ENCODE measurements at places on chromosomes 12 and 14.

DNA sequence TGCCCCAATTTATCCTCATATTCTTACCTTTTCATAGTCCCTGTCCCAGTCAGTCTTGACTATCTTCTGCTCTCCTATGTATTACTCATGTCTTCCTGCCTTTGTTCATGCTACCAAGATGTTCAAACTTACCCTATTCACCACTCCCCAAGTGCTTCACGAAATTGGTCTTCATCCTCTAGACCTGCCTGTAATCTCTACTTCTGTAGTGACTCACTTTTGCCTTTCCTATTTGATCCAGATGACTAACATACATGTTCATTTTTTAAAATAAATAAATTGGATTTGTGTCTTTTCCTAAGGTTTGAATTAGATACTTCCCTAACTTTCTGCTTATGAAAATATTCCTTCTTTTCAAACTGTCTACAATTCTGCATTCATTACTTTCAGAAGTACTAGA, 107.7 kb upstream of the PPM1H start:
- DNase-seq = no peak

DNA sequence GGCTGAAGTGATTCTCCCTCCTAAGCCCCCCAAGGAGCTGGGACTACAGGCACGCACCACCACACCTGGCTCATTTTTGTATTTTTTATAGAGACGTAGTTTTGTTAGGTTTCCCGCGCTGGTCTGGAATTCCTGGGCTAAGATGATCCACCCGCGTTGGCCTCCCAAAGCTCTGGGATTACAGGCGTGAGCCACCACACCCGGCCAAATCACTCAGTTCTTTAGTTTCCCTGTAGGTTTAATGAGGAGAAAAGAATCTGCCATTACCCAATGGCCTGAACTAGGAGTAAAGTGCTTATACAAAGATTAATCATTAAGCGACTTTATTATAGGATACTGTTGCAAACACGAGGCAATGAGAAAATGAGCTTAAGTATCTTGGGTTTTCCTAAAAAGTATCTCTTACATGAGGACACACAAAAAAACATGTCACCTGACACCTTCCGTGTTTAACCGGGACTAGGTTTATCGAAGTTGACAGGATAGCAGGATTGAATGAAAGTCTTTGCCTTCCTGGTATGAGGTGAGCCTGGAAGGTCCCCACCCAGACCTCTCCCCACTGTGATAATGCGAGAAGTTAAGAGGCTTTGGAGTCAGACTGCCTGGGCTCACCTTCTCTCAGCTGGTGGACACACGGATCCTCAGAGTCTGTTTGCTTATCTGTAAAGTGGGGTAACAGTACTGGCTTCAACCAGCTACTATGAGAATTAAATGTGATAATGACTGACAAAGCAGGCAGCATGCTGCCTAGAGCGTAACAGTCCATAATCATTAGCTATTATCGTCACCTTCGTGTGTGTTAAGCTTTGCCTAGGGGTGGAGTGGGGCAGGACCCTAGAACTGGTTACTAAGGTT, 133.5 kb upstream of the KRAS start:
- DNase-seq = peak; percentile 41

DNA sequence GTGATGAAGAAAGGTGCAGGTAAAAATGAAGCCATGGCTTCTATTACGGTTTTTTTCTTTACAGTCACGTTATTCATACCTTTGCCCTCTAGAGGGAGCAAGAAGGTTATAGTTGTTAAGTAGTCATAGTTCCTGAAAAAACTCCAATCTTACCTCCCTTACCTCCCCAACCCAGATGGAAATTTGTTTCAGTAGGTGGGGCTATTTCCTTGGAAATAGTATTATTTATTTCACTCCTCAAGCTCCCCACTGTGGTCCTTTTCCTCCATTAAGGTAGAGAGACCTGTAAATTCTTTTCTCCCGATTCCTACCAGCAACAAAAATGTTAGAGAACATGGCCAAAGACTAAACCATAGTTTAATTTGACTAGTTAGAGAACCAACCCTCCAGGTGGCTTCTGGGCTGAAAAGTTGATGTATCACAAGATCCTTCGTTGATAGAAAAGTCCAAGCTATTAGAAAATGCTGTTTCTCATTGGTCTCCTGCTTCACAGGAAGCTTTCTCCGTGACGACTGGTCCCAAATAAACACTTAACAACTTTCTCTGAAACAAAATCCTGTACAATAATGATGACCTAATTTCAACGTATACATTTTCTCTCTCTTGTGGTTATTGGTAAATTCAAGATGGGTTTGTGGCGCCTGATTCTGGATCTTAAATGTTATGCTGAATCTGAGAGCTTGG, 43.5 kb downstream of the TMX1 start:
- no peak for DNase-seq

DNA sequence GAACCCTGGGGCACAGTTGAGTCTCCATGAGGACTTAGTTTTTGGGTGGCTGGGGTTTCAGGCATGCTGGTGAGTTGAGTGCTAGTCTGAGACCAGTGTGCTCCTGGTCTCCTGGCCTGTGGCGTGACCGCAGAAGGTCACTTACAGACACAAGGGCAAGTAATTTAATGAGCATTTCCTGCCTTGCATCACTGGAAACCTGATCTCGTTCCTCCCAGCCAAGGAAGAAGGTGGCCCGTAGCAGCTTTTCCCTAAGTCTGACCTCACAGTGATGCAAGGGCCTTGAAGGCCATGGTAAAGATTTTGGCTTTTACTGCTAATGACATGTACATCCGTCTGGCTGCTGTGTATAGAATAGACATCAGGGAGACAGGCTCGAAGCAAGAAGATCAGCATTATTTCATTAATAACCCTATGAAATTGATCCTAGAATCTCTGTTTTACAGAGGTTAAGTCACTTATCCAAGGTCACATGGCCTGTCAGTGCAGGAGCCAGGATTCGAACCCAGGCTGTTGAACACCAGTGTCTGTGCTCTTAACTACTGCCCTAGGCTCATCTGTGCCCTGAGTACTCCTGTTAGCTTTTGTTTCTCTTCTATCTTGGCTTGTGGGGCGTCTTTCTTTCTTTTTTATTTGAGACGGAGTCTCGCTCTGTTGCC, 4.6 kb downstream of the TMEM120B start:
- DNase-seq = no peak

GRCh38 chr12:7304456-7304855, 584 bp downstream of the ACSM4 start:
- no peak for DNase-seq

DNA sequence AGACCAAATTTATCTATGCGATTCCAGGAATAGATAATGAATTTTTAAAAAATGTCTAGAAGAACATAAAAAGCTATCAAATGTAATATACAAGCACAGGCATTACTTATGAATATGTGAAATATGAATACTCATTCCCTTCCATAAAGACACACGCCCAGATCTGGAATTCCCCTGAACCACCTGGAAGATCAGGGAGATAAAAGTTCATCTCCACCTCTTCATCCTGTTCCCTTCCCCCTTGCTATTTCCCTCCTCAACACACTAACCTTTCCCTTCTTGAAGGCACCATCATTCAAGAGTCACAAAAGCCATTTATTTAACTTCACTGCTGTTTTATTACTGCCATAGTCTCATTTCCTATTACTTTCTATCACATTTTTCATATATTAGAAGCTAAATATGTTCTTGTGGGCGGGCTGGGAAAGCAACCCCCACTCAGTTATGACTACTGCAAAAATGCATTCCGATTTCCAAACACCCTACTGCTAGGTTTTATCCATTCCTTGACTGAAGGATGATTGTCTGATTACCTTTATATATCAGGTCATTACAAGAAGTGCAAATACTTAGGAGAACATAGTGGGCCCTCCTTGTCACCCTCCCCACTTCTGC, 16.1 kb downstream of the FGD6 start:
- DNase-seq = no peak

DNA sequence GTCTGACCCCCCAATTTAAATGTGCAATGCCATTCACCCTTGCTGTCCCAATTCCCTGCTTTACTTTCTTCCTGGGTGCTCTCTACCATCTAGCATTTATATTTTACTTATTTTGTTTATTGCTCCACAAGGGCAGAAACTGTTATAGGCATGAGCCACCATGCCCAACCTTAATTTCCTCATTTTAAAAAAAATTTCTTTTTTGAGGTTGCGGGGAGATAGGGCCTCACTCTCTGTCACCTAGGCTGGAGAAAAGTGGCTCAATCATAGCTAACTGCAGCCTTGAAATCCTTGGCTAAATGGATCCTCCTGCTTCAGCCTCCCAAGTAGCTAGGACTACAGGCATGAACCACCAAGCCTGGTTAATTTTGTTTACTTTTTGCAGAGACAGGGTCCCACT, 13.0 kb downstream of the HPD start:
- no peak for DNase-seq

DNA sequence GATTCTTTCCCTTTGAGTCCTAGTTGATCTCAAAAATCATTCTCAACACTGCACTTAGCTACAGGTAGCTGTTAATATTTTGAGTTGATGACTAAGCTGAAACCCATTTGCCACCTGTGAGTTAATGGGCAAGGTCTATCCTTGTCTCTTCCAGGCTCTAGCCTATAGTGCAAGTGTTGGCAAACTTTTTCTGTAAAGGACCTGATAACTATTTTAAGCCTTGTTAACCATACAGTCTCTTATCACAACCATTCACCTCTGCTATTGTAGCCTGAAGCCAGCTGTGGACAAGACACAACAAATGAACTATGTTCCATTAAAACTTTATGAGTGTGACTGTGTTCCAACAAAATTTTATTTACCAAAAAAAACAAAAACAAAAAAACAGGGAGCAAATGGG, 19.4 kb downstream of the RAP1B start:
- DNase-seq = no peak

GRCh38 chr14:73712540-73713180, 1.5 kb downstream of the PNMA1 start:
- peak; percentile 40 for DNase-seq

DNA sequence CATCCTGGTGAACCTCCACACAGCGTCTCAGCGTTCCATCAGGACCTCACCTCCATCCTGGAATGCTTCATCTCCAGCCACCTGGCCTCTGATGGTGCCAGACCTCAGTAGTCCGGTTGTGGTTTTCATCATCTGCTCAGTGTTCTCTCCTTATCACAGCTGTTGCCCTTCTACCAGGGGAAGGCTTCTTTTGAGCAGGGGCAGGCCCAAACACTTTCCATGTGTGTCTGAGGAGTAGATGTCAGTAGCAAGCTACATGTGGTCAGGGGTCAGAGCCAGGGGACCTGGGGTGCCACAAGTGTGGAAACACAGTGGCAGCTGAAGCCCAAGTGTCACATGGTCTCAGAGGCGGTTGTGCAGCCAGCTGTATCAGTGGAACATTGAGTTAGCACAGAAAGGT, 30.2 kb upstream of the FGD4 start:
- no peak for DNase-seq

DNA sequence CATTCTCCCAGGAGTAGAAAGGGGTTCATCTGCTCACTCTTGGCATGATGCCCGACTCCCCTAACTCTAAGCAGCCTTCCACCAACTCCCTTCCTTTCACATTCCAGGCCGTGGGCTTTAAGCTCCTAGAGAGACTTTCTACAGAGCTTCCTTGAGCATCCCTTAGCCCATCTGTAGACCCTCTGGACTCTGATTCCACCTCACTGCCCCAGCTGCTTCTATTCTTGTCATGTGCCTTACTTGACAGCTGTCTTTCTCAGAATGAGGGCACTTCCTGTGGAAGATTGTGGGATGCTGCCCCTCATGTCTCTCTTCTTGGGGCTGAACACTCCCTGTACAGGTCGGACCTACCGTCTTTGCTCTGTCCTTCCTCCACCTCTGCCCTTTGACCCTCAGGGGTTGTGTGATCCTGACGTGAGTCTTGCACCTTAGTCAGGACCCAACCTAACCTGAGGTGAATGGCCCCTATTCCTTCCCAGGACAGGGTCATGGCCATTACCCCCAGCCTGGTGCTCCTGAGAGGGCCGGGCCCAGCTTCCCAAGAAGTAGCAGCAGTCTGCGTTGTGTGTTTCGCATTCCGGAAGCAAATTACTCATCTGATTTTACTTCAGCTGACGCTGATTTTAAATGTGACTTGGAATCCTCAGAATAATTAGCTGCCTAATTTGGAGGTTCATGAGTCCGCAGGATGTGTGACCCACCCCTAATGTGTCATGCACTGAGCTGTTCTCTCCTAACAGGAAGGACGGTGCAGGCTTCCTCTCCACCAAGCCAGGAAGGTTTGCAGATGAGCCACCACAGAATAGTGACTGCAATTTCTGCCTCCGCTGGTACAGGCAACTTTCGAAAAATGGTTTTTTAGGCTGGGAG, 2.7 kb upstream of the GALNT6 start:
- peak; percentile 79 for DNase-seq

- DNase-seq = no peak
These were observed 349.7 kb upstream of the FAR2 start for GRCh38 chr12:28799348-28799747.

- peak; percentile 21 for DNase-seq
These were observed at the start of gene WSCD2 for GRCh38 chr12:108129017-108129812. Gene WSCD2 (plus strand): TSS chr12:108129288. CDS start chr12:108195833, 66,545 bp downstream.

DNA sequence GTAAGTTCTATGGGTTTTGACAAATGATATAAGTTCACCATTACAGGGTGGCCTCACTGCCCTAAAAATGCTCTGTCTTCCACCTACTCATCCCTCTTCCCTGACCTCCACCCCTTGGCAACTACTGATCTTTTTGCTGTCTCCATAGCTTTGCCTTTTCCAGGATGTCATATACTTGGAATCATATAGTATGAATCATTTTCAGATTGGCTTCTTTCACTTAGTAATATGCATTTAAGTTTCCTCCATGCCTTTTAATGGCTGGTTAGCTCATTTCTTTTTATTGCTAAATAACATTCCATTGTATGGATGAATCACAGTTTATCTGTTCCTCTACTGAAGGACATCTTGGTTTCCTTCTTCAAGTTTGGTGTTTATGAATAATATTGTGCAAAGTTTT, 14.0 kb upstream of the PEX5 start:
- no peak for DNase-seq

- no peak for DNase-seq
These were observed 1.7 kb downstream of the M6PR start for GRCh38 chr12:8947737-8948136.

DNA sequence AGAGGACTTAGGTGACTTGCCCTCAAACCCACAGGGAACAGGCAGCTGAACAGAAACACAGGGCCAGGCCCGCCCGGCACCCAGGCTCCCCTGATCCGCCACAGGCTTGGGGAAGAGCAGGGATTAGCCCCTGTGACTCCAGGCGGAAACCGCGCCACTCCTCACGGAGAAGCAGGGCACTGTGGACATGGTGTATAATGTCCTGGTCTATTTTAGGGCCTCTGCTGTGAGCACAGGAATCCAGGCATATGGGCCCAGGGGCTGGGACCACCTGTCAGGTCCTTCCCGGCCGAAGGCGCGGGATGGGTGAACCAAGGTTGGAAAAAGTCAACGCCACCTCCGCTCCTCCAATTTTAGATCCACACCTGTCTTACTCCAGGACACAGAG, 34.6 kb upstream of the MEG3 start:
- DNase-seq = no peak

- no peak for DNase-seq
These were observed 22.7 kb downstream of the CGRRF1 start for GRCh38 chr14:54532111-54533012.

Measured in CD4-positive, alpha-beta T cell (primary cell).